Hematopoietic multipotent progenitor cell (in vitro differentiated cells): ENCODE measurements at places on chromosomes 1 and 21. TPM values are rescaled to one million over a fixed set of nuclear protein-coding genes. Genes with fewer than 3 reads are reported as not detected.

RAD54L gene
- 3.0 TPM for total RNA-seq

ANGPTL1 gene
- total RNA-seq = not detected

ARTN gene
- 0.27 TPM for total RNA-seq

KRTAP19-3 gene
- total RNA-seq = not detected

AKR7A3 gene
- 0.54 TPM for total RNA-seq

BLACAT1 gene
- not detected for total RNA-seq

RNF186 gene
- total RNA-seq = under 0.01 TPM
